ENCODE measurements at places on chromosomes 5 and 9. TPM values are rescaled to one million over a fixed set of nuclear protein-coding genes. Genes with fewer than 3 reads are reported as not detected.

DNA sequence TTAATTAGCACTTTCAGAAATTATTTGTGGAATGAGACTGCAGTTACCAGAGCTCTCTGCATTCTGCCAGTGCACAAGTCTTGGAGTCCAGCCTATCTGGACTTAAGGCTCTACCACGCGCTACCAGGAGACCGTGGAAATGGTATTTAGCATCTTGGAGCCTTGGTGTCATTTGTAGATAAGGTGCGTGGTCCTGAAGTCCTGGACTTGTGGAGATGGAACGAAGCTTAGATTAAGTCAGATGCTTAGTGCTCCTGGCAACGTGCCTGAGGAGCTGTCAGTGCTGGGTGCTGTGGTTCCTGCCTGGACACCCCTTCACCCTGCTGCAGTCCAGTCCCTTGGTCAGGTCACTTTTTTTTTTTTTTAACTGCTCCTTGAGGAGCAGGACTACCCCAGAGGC is 59.7 kb downstream of the RCL1 start:
- no peak for DNase-seq

- no peak for DNase-seq
These were observed 37.5 kb upstream of the ZFYVE16 start for GRCh38 chr5:80370390-80370789.

The SLC6A19 gene
- total RNA-seq, result not detected

The LCP2 gene
- not detected for total RNA-seq

DNA sequence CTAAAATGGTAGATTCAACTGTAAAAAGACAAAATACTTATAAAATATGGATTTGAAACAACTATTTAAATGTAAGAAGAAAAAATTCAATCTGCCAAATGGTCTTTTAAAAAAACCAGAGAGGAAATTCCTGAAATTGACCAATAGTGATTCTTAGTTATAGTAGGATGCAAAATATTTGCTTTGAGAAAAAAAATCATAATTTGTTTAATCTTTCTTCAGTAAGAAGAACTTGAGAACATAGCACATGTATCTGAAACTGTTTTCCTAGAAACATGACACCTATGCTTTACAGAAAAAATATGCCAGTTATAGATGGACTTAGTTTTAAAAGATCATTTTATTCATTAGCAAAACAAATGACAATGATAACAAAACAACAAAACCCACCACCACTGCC is 186.9 kb upstream of the CD180 start:
- no peak for DNase-seq

DNA sequence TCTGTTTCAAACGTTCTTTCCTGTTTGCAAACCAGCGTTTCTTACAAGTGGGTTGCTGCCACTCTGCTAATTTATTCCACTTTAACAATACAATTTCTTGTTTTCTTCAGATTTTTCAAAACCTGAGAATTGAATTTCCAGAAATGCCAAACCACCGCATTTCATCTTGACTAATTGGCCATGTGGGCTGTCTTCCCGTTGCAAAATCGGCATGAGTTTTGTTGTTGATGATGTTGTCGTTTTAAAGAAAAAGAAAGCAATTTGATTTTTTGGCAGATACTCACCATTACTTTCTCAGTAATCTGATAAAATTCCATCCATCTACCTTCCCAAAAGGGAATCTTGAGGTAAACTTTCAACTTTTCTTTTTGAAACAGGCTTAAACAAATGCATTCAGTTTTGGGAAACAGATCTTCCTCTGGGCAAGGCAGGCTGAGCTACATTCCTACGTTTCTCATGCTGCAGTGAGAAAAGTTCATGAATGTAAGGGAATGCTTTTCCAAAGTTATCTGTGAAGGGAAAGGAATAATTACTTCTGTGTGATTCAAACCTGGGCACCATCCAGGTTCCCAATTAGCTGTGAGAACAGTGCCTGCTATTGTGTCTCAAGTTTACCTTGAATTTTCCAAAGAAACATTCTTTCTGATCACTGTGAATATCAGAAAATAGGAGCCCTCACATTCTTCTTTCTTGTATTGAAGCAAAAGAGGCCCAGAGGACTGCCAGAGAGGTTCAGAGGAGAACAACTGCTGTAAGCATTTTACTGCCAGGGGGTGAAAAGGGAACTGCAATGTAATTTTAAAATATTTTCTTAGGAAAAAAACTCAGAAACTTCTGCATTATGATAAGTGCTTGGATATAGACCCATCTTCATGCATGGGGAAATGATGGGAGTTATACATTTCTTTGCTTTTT is 100.7 kb upstream of the TUT7 start:
- DNase-seq, result no peak

The GADD45G gene
- total RNA-seq, result 1.0 TPM

- no peak for DNase-seq
These were observed 415.7 kb downstream of the RAB3C start for GRCh38 chr5:58998544-58998943.

GRCh38 chr9:109745335-109746283 is 34.4 kb upstream of the PALM2AKAP2 start:
- no peak for DNase-seq

The ANGPTL2 gene
- total RNA-seq, result 40.0 TPM

The SPINK6 gene
- not detected for total RNA-seq

DNA sequence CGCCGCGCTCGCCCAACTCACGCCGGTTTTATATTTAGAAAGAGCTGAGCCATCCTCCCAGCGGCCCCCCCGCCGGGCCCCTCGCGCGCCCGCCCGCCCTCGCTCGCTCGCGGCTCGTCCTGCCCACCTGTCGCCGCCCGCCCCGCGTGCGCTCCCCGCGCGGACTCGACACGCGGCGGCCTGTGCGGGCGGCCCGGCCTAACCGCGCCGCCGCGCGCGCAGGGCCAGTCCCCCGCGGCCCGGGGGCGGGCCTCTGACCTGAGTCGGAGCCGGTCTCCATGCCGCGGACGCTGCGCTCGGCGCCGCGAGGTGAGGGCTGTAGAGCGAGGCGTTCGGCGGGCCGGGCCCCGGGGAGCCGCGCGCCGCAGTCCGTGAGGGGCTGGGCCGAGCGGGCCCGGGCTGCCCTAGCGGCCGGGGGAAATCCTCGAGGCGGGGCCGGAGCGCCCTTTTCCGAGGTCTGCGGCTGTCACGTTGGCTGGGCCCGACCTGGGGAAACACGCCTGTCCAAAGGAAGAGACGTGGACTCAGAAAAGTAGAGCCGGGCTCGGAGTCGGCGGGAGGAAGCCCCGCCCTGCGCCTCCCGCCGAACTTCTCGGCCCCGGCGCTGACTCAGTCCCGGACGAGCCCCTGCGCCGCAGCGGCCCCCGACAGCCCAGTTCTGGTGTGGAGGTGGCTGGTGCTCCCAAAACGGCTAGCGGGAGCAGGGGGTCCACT is at the start of gene ECPAS:
Gene ECPAS, minus strand, starts transcription at position 526 of the 714 bp plus-strand sequence. CDS start 11,465 bp downstream, outside the sequence.
- DNase-seq, result peak; percentile 90

Measured in osteocyte (in vitro differentiated cells).